ENCODE measurements at places on chromosomes 2 and 18. TPM values are rescaled to one million over a fixed set of nuclear protein-coding genes. Genes with fewer than 3 reads are reported as not detected.

C1QL2 gene
- not detected for total RNA-seq

MYOM1 gene
- total RNA-seq, result 2.4 TPM

NYAP2 gene
- total RNA-seq, result not detected

RGPD3 gene
- total RNA-seq, result 0.13 TPM
